Anterior cingulate cortex (tissue), 58 donors: ENCODE measurements at places on chromosomes 2 and 18.

DNA sequence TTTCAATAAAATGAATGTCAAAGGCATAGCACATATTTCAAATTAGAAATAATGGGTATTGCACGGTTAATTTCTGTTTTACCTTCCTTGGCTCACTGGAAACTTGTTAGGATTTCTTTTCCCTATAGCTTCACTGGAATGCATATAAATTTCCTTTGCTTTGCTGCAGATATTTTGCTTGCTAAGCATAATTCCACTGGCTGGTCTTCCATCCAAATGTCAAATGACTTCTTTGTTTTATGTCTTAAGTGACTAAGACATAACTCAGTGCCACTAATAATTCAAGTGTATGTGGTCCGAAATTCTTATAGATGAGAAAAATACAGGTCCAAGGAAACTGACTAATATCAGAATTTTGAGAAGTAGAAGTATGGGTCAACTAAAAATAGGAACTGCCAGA lies 182.8 kb upstream of the PGAP1 start:
- no peak for DNase-seq

- DNase-seq = no peak
Measured at GRCh38 chr2:187658952-187659525, 104.8 kb upstream of the TFPI start.

- no peak for DNase-seq
Measured at GRCh38 chr2:51505533-51505932, 473.6 kb upstream of the NRXN1 start.

GRCh38 chr2:187504312-187504921 lies 49.8 kb downstream of the TFPI start:
- DNase-seq = no peak

GRCh38 chr18:79608535-79608934 lies 71.1 kb upstream of the CTDP1 start:
- DNase-seq = no peak

- peak; percentile 35 for DNase-seq
Measured at GRCh38 chr2:216210701-216211540, 101.8 kb downstream of the XRCC5 start.

GRCh38 chr2:66443979-66444861 lies 9.3 kb downstream of the MEIS1 start:
- DNase-seq = no peak

DNA sequence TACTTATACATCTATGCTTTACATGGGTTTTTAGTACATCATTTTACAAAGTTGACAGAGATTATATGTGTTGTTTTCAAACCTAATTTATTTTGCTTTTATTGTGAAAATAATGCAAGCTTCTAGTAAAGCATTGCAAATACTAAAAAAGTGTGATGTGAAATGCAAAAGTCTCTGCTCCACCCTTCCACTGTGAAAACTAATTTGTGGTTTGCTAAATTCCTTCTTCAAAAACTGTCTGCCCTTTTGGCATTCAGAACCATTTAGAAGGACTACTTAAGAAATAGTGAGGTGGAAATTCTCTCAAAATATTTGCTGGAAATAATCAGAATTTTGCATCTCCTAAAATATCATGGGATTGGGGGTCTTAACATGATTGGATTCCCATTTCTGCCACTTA lies 78.4 kb downstream of the CSRNP3 start:
- no peak for DNase-seq

DNA sequence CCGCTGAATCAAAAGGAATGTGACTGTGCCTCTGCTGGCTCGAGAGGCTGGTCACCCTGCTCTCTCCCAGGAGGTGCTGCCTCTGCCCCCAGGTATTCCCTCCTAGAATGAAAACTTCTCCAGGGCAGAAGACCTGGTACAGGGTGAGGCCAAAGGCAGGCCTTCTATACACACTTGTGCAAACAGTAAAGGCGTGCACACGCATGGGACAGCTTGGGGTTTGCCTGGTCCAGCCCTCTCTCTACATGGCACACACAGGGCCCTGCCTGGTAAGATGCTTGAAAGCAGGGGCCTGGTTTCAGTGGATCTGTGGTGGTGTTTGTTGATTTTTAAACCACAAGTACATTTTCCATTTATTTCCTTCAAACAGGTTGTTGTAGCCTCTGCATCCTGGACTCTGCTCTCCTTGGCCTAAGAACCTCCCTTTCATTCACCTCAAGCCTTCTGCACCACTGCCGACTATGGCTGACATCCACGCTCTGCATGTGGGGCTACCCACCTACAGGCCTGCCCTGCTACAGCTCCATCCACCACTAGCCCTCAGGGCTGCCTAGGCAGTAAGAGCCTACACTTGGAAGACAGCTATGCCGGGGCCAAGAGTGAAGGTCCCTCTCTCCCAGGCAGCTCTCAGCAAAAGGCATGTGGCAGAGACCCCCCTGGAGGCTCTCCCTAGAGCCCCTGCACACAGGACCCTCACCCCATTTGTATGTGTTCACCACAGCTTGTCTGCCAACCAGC lies 190.7 kb downstream of the ZBTB7C start:
- DNase-seq = no peak

GRCh38 chr18:78862395-78862794 lies 117.2 kb upstream of the SALL3 start:
- no peak for DNase-seq

- no peak for DNase-seq
Measured at GRCh38 chr2:191846515-191847476, at the start of gene CAVIN2. TSS of gene CAVIN2 (minus strand) at chr2:191847088. CDS start at chr2:191846925, 163 bp downstream.

DNA sequence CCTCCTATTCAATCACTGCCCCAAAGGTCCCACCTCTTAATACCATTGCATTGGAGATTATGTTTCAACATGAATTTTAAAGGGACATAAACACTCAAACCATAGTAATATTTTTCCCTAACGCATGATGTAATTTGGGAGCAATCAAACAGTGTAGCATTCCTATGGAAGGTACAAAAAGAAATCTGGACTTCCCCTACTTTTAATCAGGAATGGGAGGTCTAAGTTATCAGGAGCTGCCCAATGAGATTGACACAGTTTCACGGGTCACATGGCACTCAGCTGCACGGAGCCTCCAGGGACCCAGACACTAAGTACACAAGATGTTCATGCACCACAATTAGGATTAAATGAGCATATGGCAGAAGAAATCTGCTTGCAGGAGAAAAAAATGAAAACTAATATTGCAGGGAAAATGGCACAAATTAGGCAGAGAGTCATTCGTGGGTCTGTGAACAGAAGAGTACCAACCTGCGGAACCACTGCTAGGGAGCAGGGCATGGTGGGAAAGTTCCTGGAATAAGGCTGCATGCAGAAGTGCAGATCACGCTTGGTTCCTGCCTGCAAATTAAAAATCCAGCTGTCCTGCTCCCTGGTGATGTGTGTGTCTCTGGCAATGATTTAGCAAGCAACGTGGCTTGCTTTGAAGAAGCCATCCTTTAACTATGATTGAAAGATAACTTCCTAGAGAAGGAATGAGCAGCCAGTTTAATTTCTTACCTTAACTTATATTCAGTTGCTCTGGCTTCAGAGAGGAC lies 326.6 kb upstream of the ID2 start:
- DNase-seq = no peak

DNA sequence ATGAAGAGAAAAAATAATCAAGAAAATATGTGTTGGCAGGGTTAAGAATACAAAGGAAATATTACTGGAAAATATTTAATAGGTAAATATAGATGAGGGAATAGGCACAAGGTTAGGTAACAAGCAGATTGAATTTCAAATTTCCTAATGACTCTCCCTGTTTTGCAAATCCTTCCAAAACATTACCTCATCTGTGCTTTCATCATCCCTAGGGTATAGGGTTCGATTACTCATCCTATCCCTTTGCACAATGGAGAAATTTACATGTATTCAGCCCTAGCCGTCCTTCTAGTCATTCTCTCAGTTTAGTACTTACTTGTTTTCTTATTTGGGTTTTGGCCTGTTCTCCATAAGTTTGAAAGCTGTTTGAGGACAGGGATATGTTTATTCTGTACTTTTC lies 864.6 kb upstream of the FSHR start:
- no peak for DNase-seq

DNA sequence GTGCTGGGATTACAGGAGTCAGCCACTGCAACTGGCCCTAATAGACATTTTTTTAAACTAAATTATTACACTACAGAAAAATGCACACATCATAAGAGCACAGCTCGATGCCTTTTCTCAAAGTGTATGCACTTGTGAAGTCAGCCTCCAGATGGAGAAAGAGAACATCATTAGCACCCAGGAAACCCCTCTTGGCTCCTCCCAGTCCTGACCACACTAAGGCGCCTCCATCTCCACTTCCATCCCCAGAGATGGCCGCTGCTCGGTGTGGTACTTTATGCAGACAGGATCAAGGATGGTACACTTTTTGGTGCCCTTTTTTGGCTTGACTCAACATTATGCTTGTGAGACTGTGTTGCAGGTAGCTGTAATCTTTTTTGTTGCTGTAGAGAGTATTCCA lies 34.8 kb downstream of the RRM2 start:
- DNase-seq = no peak

GRCh38 chr18:68735483-68736343 lies 20.8 kb upstream of the TMX3 start:
- DNase-seq = no peak

- no peak for DNase-seq
Measured at GRCh38 chr2:207163053-207163755, 2.5 kb downstream of the KLF7 start.

GRCh38 chr2:184444217-184444616 lies 154.1 kb upstream of the ZNF804A start:
- DNase-seq = no peak

DNA sequence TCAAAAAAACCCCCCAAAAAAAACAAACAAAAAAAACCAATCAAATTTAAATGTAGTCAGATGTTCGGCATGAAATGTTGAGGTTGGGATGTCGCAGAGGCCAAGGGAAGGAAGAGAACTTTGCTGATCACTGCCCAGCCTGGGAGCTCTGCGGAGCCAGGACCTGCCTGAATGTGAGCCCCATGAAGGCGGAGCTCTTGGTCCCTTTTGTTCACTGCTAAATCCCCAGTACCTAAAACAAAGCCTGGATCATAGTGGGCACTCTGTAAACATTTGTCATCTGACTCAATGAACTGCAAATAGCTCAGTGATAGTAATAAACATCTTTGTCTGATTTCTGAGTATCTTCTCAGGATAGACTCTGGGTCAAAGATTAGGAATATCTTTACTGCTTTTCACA lies 64.0 kb downstream of the NGEF start:
- no peak for DNase-seq

DNA sequence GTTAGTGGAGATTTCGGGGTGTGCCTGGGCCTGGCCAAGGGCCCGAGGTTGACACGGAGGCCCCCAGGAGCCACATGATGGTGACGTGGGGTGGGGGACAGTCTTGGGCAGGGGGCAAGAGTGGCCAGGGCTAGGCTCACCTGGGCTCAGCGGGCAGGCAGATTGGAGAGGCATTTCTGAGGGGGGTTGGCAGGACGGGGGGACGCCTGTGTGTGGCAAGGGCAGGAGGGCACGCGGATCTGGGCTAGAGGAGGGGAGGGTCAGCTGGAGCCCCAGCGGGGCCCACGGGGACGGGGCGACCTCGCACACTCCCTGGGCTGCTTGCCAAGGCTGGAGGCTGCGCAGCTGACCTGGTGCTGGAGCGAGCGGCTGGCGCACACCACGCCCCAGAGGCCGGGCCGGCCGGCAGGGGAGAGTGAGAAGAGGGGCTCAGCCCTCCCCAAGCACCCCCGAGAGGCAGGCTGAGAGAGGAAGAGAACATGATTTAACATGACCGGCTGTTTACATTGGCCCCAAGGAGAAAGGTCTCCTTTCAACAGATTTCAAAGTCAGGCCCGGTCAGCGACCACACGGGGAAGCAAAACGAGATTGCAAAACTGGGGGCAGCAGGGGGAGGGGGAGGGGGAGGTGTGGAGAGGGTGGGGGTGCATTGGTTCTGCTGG lies 38.0 kb upstream of the SNED1 start:
- no peak for DNase-seq

DNA sequence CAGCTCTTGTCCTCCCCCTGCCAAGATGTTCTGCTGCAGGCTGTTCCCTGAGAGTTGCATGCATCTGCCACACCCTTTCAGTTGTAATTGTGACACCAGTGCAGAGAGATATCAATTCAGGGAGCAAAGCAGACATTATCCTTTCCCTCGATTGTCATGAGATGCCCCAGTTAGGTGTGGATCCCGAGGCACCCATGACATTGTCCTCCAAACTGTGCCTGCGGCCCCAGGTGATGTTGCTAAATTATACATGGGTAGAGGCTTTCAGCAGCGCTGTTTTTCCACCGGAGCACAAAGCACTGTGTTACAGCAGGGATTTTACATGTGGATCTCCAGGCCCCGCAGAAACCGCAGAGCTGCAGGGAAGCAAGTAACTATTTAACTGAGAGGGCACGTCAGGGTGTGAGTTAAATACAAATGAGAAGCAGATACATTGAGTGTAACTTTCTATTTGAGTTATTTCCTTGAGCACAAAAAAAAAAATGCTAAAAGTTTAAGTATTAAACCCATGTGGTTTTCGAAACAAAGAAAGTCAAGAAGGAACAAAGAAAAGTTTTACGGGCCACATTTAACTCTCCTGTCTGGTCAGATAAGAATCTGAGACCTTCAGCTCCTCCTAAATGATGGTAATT lies 90.3 kb upstream of the BCL2L11 start:
- no peak for DNase-seq

GRCh38 chr2:219870041-219870440 lies 242.6 kb downstream of the SLC4A3 start:
- no peak for DNase-seq

GRCh38 chr2:215034154-215034553 lies 104.3 kb downstream of the ABCA12 start:
- DNase-seq = no peak

DNA sequence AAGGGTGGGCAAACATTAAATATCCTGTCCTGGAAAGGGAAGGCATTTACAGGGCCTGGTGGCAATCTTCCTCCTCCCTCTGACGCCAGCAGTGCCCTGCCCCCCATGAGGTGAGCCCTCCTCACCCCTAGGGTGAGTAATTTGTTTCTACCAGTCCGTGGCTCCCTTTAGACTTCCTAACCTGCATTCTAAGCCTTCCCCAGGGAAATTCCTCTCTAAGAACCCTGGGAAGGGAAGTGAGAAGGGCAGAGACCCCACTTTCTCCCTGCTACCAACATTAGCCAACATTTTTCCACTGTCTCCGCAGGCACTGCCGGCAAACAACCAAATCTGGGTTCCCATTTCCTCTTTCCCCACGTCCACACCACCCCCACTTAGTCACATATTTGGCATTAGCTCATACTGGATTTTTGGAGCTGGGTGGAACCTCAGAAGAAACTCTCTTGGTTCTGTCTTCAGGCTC lies 69.3 kb downstream of the NRP2 start:
- DNase-seq = no peak

- no peak for DNase-seq
Measured at GRCh38 chr2:185895828-185896693, 157.5 kb downstream of the FSIP2 start.

DNA sequence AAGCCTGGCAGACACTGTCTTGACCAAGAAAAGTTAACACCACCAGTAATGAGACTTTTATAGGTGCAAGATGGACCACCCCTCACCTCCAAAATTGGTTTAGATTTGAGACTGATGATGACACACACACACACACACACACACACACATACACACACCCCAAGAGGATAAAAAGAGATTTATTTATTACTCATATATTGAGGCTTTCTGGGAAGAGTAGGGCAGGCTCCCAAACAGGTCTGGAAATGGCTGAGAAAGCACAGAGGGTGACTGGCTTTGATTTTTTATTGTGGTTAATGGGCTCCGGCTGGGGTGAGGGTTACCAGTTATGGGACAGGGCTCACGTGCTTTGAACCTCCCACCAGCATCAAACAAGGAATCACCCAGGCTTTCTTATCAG lies 54.2 kb upstream of the ADAM23 start:
- DNase-seq = no peak
